KBM-7 (cell line): ENCODE measurements at places on chromosomes 5 and 9.

DNA sequence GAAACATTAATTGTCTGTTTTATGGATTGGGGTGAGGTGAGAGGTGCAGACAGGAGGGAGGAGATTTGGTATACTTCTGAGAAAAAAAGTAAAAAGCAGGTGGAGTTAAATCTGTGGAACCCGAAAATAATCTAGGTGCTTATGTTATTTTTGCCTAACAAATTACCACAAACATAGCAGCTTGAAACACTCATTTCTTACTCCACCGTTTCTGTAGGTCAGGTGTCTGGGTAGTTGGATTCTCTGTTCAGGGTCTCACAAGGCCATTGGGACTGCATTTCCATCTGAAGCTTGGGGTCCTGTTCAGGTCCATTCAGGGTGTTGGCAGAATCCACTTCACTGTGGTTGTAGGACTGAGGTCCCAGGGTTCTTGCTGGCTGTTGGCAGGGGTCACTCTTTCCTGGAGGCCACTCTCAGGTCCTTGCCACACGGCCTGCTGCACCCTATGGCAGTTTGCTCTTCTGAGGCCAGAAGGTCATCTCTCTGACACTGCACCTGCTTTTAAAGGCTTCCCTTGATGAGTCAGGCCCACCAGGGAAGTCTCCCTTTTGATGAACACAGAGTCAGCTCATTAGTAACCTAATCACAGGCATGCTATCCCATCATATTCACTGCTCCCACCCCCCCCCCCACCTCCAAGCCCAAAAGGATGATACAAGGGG lies 82.2 kb downstream of the TRIO start:
- DNase-seq = no peak

GRCh38 chr5:69295088-69295754 lies 37.4 kb downstream of the CCDC125 start:
- no peak for DNase-seq

DNA sequence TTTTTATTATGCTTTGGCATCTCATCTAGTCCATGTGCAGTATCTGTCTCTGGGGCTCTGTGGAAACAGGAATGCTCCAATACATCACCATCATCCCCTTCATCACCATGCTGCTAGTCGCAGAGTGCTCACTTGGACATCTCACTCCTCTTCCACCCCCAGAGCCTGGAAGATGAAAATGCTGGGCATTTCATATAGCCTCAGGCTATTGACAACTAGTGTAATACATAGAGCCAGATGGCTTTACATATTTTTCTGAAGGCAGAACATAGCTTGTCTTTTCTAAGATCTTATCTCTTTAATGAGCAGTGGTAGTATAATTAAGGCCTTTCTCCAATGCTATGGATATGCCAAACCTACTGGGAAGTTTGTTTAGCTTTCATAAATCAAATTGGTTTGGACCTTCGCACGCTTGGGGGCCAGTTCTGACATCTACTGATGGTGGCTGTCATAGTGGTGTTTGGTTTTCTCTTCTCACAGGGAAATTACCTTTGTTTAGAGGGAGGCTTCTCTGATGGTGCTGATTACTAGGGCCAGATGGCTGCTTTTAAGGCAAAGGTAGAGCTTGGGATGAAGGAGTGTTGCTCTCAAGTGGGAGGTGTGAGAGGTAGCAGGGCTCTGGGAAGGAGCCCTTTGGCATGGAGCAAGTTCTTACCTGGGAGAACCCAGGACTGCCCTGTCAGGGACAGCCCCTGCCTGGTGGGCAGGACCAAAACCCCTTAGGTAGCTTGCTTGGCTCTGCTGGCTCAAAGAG lies 63.1 kb upstream of the CXCL14 start:
- no peak for DNase-seq

GRCh38 chr5:169801324-169801777 lies 164.3 kb downstream of the DOCK2 start:
- no peak for DNase-seq

- no peak for DNase-seq
Measured at GRCh38 chr9:27437652-27438373, 86.3 kb upstream of the IFNK start.

DNA sequence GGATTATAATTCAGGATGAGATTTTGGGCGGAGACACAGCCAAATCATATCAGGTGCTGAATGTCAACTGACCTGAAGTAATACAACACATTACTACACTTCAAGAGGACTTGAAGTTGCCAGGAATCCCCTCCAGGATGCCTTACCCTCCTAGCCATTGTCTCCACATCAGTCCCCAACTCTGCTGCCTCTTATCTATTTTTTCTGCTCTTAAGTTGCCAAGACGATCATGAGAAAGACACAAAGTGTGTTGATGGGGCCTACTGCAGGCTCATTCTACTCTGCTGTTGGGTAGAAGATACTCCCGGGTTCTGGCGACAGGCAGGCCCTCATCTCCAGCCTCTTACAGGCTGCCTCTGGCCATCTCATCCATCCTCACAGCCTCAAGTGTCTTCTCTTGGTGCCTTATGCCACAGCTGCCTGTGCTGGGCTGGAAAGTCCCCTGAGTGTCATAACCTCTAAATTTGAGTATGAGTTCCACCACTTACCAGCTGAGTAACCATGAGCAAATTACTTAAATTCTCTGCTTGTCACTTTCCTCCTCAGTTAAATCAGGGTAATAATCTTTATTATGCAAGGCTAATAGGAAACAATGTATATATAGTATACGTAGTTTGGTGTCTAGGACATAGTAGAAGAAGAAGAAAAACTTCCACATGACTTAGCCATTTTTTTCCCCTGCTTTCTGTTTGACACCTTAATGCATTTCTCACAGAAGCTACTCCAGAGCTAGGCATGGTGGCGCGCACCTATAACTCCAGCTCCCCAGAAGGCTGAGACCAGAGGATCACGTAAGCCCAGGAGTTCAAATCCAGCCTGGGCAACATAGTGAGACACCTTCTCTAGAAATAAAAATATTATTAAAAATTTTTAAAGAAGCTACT lies 73.0 kb upstream of the SNX2 start:
- DNase-seq = no peak

- DNase-seq = peak; percentile 17
Measured at GRCh38 chr5:25119650-25120049, 474.9 kb upstream of the CDH10 start.

GRCh38 chr5:131794586-131794985 lies 2.2 kb downstream of the FNIP1 start:
- DNase-seq = peak; percentile 68

DNA sequence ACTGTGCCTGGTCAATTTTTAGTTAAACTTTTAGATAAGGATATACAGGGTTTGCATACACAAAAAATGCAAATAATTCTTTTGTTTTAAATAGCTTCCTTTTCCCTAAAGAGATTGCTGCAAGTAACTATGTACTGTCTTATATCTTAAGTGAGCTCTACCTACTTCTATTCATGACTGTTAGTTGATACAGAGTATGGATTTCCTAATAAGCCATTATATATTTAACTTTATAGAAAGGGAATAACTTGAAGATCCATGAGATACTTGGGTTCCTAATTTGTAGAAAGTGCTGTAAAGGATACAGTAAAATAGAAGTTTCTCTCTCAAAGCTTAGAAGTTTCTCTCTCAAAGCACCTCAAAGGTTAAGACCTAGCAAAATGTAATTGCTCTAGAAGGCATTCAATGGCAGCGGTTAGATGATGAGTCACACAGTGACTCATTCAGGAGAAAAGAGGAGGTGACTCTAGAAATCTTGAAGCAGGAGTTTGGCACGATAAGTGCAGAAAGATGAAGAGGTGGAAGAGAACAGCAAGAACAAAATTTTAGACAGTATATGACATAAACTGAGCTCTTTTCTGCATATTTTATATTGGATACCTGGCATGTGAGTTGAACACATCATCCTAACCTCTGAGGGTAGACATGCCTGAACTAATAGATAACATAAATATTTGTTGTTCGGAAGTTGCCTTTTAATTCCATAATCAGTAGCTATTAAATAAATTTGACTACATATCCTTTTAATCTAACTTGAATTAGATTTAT lies 5.5 kb upstream of the DNAJC21 start:
- peak; percentile 58 for DNase-seq
